ENCODE measurements at places on chromosomes 11 and 22. TPM values are rescaled to one million over a fixed set of nuclear protein-coding genes. Genes with fewer than 3 reads are reported as not detected.

Gene CADM1
- 19.9 TPM for total RNA-seq

Gene MUC2
- not detected for total RNA-seq

Gene FOLR2
- not detected for total RNA-seq

Gene DLG2
- total RNA-seq, result 1.6 TPM

Gene KRTAP5-9
- total RNA-seq, result not detected

Gene E2F8
- total RNA-seq, result 2.7 TPM

Gene DNAJB7
- total RNA-seq, result not detected

Gene ASPHD2
- total RNA-seq, result 5.5 TPM

Gene RIMBP3B
- total RNA-seq, result under 0.01 TPM

Gene UNC93B1
- 26.2 TPM for total RNA-seq

Gene MAPK8IP2
- total RNA-seq, result 0.24 TPM

Gene LDHAL6A
- total RNA-seq, result not detected

Gene ZNF408
- total RNA-seq, result 13.1 TPM

Gene MCHR1
- 0.13 TPM for total RNA-seq

Gene NEFH
- total RNA-seq, result 1.3 TPM

Gene TSKU
- total RNA-seq, result 71.6 TPM

Gene PRR33
- total RNA-seq, result not detected

Gene BRSK2
- total RNA-seq, result 3.0 TPM

Gene APOA4
- total RNA-seq, result not detected

Gene SUSD2
- total RNA-seq, result 8.9 TPM

Gene XRRA1
- total RNA-seq, result 8.1 TPM

Gene JAML
- total RNA-seq, result not detected

Gene MS4A6A
- total RNA-seq, result not detected

Gene GRIK4
- not detected for total RNA-seq

Gene ROBO4
- total RNA-seq, result 0.80 TPM

Gene RCOR2
- 6.9 TPM for total RNA-seq

Gene POU2AF2
- not detected for total RNA-seq

Gene TREH
- total RNA-seq, result not detected

Gene PATE4
- total RNA-seq, result not detected

Gene OR56B4
- total RNA-seq, result not detected

Gene ADAMTS15
- 20.4 TPM for total RNA-seq

Gene MB
- total RNA-seq, result not detected

Gene SAAL1
- total RNA-seq, result 21.2 TPM

Gene RAG2
- not detected for total RNA-seq

Gene PGR
- total RNA-seq, result 1.6 TPM

Gene OR2AG1
- not detected for total RNA-seq

Gene TMPRSS6
- not detected for total RNA-seq

Gene ANO1
- total RNA-seq, result 1.8 TPM

Gene PATE2
- total RNA-seq, result not detected

Gene HBE1
- not detected for total RNA-seq

Gene GLYAT
- not detected for total RNA-seq

Gene OSBP
- 20.7 TPM for total RNA-seq

Gene BACE1-AS
- total RNA-seq, result 2.7 TPM

Gene MYO18B
- not detected for total RNA-seq

Gene FAM168A
- 32.3 TPM for total RNA-seq

Gene CHRNA10
- 0.39 TPM for total RNA-seq

Gene VWA5A
- total RNA-seq, result 134 TPM

Gene KRTAP5-2
- not detected for total RNA-seq

Gene PICALM
- 119 TPM for total RNA-seq

Gene SCN3B
- 0.16 TPM for total RNA-seq

Measured in epithelial cell of alveolus of lung (primary cell).